Stimulated activated CD8-positive, alpha-beta memory T cell treated with anti-CD3 and anti-CD28 coated beads, Interleukin-4, amount 100 ng/mL, for 4 hours (primary cell): ENCODE measurements at places on chromosomes 3 and 15.

DNA sequence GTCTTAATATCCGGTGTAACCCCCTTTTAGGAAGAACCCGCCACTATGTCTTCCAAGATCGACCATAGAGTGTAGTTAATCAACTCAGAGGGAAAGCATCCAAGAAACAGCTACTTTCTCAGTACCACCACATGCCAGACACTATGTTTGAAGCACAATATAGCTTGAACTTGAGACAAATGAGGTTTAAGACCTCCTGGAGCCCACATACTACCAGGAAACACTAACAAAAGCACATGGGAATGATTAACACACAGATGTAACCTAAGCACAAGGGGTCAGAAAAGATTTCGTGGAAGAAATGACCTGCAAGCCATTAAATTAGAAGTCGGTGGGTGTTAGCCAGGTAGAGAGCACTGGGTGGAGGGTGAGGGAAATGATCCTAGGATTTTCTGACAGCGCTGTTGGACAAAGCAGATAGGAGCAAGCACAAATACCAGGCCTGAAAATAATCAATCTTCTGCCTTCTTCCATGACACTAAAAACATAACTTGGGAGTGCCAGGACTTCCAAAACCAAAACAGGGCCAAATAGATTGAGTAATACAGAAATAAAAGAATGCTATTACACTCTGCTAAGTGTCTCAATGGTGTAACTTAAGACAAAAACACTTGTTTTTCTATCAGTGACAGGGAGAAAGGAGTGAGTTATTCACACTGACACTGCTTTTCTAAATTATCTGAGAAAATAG lies 213.7 kb downstream of the FOXP1 start:
- no peak for DNase-seq

DNA sequence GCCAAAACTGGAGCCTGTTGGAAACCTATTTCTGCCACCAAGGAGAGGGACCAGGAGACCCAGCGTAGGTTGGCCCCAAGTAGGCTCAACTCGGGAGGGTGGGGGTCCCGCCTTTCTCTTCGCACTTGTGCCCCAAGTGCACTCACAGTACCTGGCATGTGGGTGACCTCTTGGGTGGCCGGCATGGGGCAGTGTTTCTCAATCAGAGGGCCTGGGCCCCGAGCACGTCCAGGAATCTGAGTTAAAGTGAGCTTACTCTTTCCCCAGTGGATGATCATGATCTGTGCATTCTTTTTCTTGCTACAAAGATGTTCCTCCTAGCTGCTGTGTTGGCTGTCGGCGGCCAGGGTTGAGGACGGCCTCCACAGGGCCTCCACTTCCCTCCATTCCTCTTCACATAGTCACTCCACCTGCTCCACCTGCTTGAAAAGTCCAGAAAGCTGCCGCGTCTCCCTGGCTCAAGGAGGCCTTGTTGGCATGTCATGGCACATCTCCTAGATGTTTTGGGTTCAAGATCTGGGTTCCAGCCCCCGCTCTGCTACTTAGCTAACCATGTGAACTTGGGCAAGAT lies 66.5 kb upstream of the SEC61A1 start:
- no peak for DNase-seq

DNA sequence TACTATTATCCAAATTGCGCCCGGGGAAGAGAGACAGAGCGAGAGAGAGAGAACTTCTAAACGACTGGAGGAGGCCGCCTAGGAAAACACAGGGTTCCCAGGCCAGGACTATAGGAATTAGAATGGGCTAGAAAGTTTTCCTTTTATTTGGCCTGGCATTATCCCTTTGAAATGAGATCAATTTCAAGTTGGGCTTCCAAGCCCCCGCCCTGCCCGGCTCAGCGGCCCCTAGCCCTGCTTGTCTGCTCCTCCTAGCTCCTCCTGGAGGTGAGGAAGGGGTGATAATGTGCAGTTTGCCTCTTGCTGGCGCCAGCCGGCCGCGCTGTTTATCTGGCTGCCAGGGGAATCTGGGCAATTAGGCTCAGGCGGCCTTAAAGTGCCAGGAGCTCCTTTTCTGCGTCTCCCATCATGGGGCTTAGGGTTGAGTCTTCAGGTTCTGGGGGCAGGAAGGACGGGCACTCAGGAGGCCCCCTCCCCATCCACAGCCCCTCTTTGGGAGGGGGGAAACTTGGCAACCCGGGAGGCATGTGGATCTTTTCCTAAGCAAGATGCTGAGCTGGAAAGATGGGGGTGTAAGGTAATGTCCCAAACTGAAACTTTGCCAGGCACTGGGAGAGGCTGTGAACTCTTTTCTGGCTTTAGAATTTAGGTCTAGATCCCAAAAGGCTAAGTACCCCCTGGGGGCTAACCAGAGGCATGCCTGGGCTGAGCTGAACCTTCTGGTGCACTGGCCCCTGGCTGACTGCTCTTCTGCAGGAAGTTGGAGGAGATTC lies 5.5 kb downstream of the SMAD6 start:
- DNase-seq, result no peak

GRCh38 chr3:192515664-192516045 lies 211.7 kb downstream of the FGF12 start:
- DNase-seq, result no peak

DNA sequence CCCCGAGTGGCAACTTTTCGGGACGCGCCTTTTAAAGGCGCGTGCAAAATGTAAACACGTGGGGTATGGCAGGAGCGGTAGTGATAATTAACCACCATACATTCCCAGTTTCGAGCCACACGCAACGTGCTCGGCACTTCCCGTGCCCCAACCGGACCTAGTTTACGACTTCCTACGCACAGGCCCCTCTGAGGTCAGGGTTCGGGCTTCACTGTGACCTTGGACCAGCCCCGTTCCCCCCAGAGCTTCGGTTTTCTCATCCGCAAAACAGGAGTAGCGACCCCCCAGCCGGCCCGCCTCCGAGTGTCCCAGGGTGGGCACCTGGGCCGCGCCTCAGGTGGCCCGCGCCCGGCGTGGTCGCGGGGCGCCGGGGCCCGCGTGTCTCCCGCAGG lies 451 bp downstream of the CHCHD4 start:
- peak; percentile 46 for DNase-seq

DNA sequence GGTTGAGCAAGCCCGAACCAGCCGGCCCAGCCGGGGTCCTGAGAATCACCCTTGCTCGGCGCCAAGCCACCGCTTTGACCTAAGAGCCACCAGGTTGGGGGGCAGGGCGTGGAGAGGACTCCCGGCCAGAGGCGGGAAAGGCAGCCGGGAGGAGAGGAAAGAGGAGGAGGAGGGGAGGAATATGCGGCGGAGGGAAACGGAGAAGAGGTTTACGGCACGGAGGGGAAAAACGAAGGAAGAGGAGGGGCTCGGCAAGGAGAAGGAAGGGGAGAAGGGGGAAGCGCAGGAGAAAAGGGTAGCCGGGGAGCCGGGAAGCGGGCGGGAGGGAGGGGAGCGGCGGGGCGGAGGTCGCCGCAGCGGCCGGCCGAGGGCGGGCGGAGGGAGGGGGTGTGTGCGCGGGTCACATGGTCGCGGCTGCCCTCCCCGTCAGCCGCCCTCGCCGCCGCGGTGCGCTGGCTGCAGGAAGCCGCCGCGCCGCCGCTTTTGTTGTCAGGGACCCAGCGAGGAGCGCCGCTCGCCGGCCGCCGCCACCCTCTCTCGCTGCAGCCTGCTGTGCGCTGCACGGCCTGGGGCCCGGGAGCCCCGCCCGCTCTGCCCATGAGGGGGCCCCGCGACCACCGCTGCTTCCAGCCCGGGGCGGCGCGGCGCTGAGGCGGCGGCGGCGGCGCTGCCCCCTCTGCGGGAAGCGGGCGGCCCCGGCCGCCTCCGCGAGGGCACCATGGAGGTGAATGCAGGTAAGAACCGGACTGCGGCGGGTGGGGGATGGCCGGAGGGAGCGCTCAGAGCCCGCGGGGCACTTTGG lies at the start of gene NR1D2:
TSS of gene NR1D2 (plus strand) at position 426 of the 802 bp plus-strand sequence. CDS start at position 719, 293 bp downstream.
- DNase-seq, result peak; percentile 64

- DNase-seq, result no peak
Measured at GRCh38 chr3:195838714-195839113, 27.0 kb upstream of the MUC4 start.

DNA sequence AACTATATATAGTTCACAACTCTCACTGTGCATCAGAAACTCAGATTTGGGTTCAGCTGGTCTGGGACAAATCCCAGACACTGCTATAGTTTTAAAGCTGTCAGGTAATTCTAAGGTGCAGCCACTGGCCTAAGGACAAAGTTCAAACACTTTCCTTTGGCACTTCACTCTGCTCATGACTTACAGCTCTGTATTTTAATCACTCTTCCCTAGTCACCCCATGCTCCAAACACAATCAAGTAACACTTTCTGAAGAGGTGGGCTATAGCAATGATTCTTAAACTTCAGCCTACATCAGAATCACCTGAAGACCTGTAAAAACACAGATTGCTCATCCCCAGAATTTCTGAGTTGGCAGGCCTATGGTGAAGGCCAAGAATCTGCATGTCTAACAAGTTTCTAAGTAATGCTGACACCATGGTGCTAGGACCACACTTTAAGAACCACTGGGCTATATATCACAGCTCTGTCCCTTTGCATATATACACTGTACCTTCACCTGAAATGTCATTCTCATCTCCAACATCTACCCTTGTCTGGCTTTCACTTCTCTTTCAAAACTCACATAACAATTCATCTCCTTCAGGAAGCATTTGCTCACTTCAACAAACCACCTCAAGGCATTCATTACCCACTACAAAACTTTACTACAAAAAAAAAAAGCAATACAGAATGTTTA lies 21.4 kb downstream of the STAG1 start:
- DNase-seq, result no peak

DNA sequence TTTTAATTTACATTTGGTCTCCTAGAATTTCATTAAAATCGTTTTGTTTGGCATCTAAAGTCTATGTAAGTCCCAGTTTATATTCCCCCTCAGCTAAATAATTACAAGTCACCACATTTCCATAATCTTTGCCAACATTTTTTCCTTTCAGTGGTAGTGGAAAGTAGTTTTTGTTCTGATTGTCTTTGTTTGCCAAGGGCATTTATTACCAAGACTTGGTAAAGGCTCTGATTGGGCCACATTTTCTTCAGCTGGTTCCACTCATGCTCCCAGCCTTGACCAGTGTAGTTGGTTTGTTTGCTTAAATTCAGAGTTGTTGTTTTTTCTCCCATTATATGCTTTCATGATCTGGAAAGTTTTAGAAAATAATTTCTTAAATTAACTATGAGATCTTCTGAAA lies 153.4 kb upstream of the MME start:
- no peak for DNase-seq

DNA sequence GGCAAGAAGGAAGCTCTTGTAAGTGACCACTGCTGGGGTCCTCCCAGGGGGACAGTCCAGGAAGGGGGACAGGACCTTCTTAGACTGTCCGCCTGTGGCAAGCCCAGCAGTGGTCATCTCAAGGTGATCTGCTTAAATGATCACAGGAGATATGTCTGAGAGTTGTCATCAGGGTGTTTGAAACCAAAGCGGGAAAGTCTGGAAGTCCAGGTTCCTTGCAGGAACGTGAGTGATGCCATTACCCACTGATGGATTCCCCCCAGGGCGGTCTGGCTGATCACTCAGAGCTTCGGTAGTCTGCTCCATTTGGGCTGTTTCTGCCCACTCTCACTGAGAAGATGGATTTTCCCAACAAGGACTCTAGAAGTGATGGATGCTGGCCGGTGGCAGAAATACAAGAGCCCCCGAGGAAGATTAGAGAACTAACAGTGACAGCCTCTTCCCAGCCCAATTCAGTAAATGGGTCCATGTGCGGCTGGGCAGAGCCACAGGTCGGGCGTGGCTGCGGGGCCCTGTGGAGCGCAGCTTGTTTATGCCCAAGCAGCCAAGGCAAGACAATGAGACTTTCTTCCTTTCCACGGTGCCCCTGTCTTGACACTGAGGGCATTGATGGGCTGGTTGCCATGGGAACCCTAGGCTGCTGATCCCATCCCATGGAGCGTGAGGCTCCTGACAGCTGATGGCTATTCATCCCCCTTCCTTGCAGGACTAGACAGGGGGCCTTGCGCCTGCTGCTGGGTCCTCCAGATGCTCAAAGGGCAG lies 9.5 kb downstream of the PCSK6 start:
- no peak for DNase-seq

GRCh38 chr3:12470111-12470510 lies 14.2 kb upstream of the TSEN2 start:
- DNase-seq, result no peak

DNA sequence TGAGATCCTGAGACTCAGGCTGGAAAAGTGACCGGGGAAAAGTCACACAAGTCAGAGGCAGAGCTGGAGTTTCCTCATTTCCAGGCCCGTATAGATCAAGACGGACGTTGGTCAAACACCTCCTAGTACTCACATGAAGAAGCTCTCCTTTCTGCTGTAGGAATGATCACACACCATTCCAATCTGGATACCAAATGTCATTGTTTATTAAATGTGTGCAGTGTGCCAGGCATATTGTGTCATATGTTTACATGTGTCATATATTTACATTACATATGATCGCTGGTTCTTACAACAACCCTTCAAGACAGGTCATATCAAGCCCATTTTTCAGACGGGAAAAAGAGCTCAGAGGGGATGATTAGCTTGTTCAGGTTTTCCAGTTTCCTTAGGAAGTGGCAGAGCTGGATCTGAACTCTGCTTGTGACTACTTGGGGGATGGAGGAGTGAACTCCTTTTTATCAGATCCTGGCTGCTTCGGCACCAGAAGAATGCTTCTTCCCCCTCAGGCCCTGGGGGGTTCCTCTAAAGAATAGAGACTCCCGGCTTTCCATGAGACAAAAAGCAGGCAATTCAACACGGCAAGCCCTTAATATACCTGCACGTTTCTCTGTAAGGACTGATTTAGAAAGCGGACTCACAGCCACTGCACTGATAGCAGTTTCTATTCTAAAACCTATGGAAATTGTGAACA lies 41.9 kb downstream of the FAM43A start:
- DNase-seq, result no peak

DNA sequence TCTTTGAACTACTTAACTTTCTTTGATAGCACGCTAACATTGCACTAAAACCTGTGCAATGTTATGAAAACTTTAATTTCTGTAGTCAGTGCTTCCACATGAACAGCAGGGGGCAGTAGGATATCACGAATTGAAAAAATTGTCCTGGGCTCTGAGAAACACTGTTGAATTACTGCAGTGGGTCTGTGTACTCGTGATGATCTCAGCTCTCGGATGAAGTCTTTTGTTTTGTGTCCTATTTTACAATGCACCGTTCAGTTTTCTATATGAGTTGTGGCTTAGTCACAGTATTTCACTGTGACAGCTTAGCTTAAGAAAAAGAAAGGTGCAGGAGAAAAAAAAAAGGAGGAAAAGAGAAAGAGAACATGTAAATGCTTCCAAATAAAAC lies 141.3 kb upstream of the CCDC54 start:
- DNase-seq, result no peak

DNA sequence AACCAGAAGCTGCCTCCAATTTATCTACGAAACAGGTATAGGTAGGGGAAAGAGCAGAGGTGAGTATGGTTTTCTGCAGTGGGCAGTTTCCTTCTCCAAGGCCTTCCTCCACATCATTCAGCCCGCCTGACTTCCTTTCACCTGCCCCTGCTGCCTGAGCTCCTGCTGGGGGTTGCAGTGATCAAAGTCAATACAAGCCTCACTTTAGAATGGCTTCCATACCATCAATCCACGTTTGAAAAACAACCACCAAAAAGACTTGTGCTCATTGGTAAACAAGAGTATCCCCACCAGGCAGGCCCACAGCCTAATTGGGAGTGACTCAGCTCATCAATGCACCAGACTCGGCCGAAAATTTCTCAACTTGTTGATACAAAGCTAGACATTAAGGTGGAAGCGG lies 159.9 kb downstream of the MAGI1 start:
- no peak for DNase-seq
